ENCODE measurements at places on chromosomes 11 and 22.
A peak's percentile ranks its signal among the peaks of the same experiment; 100 is the strongest.

GRCh38 chr11:118142081-118142480 is 10.5 kb downstream of the SCN4B start:
- no peak for DNase-seq

DNA sequence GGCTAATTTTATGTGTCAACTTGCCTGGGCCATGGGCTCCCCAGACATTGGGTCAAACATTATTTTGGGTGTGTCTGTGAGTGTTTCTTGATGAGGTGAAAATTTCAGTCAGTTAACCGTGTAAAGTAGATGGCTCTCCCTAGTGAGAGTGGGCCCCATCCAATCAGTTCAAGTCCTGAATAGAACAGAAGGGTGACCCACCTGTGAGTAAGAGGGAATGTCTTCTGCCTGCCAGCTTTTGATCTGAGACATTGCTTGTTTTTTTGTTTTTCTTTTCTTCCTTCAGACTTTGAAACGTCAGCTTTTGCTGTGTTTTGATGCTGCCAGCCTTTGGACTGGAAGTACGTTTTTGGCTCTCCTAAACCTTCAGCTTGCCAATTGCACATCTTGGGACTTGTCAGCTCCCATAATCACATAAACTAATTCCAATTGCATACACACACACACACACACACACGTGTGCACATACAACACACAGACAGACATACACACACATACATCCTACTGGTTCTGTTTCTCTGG is 300.1 kb downstream of the CNTN5 start:
- DNase-seq: no peak

- no peak for DNase-seq
Measured at GRCh38 chr22:49449377-49449776, 378.3 kb downstream of the BRD1 start.

GRCh38 chr22:24106385-24107381 is 74.6 kb upstream of the SUSD2 start:
- DNase-seq: no peak

DNA sequence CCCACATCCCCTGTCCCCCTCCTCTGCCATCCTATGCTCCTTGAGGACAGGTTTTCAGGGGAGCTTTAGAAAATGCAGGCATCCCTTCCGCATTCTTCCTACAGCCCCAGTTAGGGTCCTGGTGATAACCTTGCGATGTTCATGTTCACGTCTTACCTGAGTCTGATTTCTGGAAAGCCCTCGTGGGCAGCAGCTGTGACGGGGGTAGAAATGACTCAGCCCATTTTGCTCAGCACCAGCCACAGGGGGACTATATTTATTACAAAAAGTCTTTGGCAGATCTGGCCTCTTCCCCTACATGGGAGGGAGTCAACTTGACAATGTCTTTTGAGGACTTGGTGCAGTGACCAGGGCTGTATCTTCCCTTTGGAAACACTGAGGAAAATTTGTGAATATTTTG is 12.3 kb downstream of the PKNOX2 start:
- DNase-seq: no peak

DNA sequence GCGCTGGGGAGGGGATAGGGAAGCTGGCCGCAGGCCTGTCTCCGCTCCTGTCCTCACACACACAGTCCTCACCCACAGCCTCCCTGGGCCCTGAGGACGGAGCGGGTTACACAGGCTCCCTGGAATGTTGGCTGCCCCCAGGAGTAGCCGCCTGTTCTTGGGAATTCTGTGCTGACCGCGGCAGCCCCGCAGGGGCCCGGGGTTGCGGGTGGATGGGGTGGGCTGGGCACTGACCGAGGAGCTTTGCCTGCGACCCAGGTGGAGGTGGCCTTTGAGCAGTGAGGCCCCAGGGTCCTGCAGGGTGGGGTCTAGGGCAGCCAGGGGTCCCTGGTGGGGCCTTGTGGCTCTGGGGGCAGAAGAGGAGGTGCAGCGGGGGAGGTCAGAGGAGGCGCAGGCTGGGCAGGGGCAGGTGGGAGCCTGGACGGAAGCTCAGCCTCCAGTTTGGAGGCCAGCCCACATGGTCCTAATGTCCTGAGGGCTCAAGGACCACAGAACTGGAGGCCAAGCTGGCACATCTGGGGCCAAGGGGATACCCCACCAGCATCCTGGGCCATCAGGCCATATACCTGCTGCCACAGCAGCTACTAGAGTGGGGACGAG is 6.6 kb upstream of the MRGPRG start:
- DNase-seq: peak; percentile 46

DNA sequence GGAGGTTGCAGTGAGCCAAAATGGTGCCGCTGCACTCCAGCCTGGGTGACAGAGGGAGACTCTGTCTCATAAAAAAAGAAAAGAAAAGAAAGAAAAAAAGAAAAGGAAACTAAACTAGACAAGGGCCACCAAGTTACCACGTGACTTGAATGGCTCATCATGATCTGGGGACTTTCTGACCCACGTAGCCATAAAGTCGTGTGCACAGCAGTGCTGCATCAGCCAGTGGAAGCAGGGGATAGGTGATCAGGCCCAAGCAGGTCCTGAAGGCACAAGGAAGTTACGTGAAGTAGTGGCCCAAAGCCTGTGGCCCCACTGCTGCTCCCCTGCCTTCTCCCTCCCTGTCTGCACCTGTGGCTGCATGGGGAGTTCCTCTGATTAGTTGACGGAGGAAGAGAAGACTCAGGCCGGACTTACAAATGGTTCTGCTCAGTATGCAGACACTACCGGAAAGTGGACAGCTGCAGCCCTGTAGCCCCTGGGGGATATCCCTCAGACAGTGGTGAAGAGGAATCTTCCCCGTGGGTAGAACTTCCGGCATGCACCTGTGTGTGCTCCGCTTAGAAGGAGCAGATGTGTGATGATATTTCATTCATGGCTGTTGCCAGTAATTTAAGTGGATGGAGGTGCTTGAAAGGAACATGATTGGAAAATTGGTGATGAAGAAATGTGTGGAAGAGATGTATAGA is 18.2 kb upstream of the CD81 start:
- DNase-seq: no peak

GRCh38 chr22:43955883-43956782 is 891 bp downstream of the SAMM50 start:
- DNase-seq: no peak

DNA sequence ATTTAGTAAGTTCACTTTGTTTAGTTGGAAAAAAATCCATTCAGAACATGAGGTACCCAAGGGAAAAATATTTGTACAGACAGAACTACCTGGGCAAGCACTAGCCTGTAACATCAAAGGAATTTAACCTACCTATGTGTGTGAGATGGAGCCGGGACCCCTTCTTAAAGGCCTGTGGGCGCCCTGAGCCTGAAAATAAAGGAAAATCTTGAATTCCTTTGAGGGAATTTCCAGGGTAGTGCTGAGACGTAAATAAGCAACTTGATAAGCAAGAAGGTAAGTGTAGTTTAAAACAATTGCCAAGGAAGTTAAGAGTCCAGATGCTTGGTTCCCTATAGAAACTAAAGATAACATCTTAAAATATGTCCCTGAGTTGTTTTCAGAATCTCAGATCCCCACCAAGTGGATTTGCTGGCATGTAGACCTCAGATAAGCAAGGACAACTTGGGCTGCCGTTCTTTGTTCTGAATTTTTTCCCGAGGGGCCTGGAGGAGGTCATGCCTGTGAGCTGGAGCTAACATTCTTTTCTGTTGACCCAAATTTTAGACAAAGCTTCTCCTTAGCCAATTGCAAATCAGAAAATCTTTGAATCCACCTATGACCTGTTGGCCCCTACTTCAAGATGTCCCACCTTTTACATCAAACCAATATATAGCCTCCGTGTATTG is 31.0 kb downstream of the MED17 start:
- DNase-seq: no peak

- no peak for DNase-seq
Measured at GRCh38 chr11:44328138-44328660, 18.3 kb upstream of the ALX4 start.

DNA sequence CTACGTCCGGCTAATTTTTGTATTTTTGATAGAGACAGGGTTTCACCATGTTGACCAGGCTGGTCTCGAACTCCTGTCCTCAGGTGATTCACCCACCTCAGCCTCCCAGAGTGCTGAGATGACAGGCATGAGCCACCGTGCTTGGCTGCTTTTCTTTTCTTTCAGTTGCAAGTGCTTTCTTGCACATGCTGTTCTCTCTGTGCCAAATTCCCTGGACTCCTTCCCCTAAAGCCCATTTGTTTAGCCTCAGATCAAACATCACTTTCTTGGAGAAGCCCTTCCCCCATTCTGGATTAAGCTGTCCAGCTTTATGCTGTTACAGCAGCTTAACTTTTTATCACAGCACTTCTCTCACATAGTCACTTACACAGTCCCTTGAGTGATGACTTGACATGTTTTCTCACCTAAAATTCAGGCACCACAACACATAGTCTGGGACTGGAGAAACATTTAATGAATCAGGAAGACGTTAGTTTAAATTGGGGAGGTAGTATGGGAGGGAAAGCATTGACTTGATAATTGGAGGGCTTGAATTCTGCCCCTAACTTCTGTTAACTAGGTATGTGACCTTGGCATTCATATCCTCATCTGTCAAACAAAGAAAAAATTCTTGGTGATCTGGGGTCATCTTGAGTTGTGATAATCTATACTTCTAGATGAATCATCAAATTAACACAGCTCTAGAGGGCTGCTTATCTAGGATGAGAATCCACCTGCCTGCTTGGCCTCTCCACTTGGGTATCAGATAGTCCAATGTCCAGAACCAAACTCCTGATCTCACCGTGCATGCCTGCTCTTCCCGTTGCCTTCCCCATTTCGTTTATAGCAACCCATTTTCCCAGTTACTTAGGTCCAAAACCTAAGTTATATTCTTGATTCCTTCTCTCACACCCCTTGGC is 18.4 kb downstream of the ACO2 start:
- no peak for DNase-seq

- peak; percentile 81 for DNase-seq
Measured at GRCh38 chr11:14905104-14906033, 13.3 kb upstream of the CYP2R1 start.

- DNase-seq: no peak
Measured at GRCh38 chr11:9703280-9703679, 39.4 kb downstream of the SWAP70 start.

GRCh38 chr11:93468290-93468689 is 74.9 kb downstream of the SMCO4 start:
- DNase-seq: no peak

GRCh38 chr11:9802291-9802861 is 138.5 kb downstream of the SWAP70 start:
- no peak for DNase-seq

- no peak for DNase-seq
Measured at GRCh38 chr22:20551805-20552442, 44.5 kb downstream of the MED15 start.

DNA sequence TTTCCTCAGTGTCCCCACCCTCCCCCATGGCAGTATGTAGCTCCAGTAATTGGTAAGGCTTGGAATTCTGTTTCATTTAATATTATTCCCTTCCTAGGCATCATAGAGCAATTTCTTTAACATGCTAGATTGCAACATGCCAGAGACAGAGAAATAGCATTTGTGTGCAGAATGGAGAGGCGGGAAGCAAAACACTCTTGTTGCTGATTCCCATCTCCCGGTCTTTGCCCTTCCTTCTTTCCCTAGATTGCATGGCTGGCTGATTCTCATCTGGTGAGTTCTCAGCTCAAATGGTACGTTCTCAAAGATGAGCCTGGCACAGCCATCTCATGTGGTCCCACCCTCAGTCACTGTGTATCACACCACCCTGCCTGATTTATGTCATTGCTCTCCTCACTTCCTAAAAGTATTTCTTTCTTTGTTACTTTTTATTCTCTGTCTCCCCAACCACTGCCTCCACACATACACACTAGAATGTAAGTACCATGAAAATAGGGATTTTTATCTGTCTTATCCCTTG is 66.9 kb downstream of the ARFGAP2 start:
- DNase-seq: no peak

DNA sequence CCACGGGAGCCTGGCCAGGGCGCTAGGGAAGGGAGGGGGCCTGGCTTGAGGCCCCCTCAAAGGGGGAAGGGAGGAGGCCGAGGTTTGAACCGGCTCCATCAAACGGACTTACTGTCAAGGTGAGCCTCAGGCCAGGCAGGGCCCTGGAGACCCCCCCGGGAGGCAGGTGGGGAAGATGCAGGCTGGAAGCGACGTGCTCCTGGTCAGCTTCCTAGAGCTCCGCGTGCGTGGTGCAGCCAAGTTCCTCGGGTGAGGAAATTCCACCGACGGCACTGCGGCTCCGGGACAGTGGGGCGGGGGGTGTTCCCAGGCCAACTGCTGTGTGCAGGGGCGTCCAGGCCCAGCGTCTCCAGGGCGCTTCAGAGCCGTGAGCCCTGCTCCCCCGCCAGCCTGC is 7.2 kb upstream of the TRABD start:
- no peak for DNase-seq

DNA sequence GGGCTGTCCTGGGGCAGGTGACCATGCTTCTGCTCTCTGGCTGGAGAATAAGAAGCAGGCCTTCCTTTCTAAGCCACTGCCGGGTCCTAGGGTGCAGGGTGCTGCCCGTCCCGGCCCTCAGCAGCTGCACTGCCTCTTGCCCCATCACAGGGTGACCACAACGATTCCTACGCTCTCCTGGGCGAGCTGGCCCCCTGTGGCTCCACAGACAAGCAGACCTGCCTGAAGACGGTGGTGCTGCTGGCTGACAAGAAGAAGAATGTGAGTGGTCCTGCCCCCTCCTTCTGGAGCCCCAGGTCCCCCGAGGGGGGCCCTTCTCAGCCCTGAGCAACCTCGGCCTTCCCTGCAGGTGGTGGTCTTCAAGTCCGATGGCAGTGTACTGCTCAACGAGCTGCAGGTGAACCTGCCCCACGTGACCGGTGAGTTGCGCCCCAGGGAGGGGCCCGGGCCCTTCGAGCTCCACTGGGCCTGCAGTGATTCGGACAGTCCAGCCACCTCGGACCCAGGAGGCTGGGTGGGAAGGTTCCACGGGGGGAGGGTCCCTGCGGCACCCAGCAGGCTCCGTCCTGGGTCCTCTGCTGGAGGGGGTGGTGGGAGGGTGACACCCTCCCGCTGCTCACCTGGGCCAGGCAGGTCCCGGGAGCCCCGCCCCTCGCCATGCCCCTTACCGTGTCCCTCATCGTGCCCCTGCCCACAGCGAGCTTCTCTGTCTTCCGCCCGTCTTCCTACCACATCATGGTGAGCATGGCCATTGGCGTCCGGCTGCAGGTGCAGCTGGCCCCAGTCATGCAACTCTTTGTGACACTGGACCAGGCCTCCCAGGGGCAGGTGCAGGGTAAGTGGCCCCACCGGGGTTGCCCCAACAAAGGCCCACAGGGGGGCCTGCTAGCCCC is 8.3 kb downstream of the MUC2 start:
- DNase-seq: no peak

DNA sequence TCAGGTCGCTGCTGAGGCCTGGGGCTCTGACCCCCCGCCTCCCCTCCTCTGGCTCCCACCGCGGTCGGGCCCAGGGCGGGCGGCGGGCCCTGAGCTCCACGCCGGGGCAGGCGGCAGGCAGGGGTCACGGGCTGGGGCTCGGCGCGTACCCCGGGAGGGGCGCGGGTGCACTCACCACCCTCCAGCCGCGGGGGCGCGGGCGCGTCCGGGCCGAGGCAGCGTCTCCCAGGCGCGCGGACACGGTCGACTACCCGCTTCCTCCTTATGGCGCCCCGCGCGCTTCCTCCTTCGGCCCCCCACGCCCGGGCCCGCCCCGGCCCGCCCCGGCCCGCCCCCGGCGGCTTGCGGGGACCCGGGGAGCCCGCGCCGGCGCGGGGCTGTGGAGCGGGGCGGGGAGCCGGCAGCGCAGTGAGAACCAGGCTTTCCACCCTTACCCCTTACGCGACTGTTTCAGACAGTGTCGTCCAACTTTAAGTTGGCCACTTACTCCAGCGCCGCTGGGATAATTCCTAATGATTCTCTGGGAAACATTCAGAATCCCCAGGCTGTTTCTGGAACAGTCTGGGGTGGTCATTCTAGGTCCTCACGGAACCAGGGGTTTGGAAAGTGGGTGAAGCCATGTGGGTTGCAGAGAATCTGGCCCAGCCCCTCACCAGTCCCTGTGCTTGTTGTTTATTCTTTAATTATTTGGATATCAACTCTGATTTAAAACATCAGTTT is at the start of gene BID:
TSS of gene BID (minus strand) at position 264 of the 720 bp plus-strand sequence. CDS start 24,353 bp downstream, outside the sequence.
- no peak for DNase-seq
